Choroid plexus epithelial cell (primary cell): ENCODE measurements at places on chromosomes 16 and 17.

- DNase-seq: no peak
Measured at GRCh38 chr17:73895157-73895556, 250.9 kb upstream of the SDK2 start.

DNA sequence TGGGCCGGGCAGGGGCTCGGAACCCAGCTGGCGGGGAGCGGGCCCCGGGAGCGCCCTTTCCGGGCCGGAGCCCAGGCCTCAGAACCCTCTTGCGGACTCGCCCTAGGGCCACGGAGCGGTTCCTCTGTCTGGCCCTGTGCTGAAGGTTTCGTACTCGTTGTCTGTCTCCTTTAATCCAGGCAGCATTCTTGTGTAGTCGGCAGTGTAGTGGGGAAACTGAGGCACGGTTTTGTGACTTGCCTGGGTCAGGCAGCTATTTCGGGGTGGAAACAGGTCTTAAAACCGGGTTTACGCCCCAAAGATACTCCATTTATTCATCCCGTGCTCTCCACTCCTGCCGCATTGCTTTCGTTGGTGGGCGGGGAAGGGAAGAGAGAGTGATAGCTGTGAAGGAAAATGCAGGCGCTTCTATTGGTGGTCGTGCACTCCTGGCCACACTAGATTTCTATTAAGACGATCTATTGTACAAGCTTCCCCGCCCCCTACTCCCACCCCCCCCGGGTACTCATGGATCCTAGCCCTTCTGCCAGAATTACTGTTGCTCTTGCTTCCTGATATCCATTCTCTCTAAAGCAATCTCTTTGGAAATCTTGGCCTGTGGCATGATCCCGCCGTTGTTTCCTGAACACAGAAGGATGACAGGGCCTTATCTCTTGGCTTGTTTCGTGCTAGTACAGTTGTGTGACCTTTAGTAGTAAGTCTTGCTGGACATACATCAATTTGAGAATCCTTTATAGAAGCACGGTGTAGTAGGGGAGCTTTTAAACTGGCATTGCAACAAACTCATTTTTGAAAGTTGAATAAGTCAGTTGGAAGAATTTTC is 751 bp downstream of the DCAF7 start:
- DNase-seq: peak; percentile 50

GRCh38 chr16:78897299-78897698 is 703.2 kb downstream of the MAF start:
- no peak for DNase-seq

DNA sequence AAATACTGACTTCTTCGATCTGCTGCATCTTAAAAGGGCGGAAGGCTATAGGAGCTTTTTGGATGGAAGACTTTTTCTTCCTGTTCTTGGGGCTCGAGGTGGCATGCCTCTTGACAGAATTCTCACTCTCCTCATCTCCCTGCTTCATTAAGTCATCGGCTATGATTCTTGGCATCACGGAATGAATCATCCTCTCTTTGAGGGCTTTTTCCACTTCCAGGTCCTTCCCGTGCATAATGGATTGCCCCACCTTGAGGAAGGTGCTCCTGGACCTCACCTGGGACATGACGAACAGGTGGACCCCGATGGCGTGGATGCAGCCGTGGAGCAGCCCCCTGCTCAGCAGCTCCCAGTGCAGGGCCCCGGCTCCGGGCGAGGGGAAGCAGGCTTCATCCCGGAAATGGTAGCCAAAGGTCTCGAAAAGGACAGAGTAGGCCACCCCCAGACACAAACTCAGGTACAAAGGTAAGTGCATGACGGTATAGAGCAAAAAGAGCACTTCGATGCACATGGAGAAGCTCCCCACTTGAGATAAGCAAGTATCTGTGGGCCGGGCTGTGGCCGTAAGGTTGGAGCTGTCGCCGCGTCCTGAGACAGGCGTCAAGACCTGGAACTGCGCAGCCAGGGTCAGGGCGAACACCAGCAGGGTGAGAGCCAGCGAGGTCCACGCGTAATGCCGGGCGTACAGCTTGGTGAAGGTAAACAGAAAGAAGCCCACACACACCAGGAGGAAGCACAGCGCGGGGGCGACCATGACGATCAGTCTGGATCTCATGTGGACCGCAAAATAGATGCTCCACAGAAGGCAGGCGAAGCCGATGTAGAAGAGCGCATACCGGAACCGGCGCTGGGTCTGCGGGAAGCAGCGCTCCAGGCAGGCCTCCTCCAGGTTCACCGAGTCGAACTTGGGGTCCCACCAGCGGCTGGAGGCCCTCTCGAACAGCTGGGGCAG is 1.7 kb downstream of the ADCY9 start:
- DNase-seq: no peak

GRCh38 chr17:51869387-51869786 is 289.1 kb downstream of the CA10 start:
- peak; percentile 4 for DNase-seq

GRCh38 chr17:28783161-28783560 is 39.4 kb downstream of the TRAF4 start:
- no peak for DNase-seq

DNA sequence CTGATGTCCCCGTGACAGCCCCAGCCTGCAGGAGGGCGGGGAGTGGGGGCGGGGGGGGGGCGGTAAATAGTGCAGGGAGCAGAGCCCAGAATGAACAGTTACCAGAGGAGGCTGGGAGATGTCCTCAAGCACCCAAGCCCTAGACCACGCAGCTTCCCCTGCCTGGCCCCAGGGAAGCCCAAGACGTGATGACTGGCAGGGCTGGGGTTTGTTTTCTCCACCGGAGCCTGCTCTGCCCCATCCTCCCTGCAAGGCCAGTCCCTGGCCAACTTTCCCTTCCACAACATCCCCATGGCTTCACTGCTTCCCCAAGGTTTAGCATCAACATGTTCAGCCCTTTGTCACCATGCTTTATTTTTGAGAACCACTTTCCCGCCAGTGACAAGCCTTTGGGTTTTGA is 1.4 kb upstream of the BEAN1 start:
- DNase-seq: no peak

DNA sequence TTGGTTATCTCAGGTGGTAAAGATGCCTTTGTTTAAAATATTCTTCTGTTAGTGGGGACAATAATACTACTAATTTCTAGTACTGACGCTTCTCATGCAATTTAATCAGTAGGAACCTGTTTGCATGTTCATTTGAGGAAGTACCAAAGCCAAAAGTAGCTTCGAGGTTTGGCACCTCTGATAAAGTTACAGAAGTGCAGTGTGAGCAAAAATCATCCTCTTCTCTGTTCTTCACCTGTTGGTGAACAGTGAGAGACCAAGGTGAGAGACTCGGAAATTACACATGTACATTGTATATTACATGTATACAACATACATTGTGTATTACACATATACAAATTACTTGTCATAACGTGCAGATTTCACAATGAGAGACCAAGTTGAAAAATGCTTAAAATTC is 404.6 kb downstream of the MAF start:
- DNase-seq: no peak

- no peak for DNase-seq
Measured at GRCh38 chr17:81095383-81095762, 60.4 kb downstream of the BAIAP2 start.

GRCh38 chr17:39600288-39600996 is 7.3 kb downstream of the NEUROD2 start:
- DNase-seq: no peak

DNA sequence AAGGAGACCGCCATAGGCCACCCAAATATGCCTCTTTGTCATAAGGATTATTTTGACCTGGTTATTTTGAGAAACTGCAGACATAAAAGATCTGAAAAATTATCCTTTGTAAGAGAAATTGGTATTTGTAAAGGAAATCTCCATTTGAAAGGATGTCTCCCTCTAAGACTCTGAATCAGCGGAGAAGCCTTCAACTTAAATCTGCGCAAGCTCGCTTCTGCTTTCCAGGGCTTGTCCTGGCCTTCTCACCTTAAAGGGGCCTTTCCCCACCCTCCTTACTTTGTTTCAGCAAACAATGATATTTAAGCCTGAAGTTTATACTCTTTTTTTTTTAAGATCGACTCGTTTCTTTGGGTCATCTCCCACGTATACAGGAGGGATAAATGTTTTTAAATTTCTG is 34.5 kb downstream of the HSBP1 start:
- DNase-seq: peak; percentile 26

DNA sequence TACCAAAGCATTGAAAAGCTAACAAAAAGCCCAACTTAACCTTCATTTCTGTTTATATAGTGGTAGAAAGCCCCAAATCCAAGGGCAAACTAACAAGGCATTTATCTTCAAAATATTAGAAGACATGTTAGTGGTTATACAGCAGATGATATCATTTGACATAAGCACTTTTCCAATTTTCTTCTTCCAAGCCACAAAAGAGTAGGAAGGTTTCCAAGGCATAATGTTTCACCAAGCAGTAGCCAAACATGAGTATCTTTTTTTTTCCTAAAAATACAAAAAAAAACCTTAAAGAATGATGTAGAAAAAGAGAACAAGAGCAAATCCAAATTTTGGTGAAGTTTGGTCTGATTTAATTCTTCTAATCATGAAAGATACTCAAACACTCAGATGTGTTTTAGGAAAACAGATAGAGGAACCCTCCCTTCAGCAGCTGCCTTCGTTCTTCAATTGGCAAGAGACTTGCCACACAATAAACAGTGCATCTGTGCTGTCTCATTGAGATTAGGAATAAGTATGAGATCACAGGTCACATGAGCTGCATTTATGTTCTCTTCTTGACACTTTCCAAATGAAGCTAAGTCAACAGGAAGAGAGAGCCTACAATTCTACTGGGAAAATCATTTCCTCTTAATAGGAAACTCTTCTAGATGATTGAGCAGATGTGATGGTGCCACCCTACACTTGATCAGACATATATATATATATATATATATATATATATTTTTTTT is 106.7 kb downstream of the TTC19 start:
- DNase-seq: peak; percentile 66

- DNase-seq: no peak
Measured at GRCh38 chr17:2455956-2456355, 55.1 kb upstream of the MNT start.

DNA sequence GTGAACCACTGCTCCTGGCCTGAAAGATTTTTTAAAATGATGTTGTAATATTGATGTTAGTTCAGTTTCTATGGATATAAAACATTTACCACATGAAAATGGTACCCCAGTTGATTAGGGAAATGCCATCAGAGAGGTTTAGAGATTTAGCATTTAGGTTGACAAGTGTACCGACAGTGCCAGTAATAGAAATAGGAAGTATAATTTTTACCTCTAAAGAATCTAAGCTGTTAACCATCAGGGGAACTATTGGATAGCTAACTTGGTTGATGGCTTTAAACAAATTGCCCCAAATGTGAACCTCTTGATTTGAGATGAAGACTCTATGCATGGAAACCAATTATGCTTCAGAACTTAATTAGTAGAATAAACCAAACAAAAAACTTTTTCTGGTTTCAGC is 6.4 kb downstream of the CBFB start:
- no peak for DNase-seq

DNA sequence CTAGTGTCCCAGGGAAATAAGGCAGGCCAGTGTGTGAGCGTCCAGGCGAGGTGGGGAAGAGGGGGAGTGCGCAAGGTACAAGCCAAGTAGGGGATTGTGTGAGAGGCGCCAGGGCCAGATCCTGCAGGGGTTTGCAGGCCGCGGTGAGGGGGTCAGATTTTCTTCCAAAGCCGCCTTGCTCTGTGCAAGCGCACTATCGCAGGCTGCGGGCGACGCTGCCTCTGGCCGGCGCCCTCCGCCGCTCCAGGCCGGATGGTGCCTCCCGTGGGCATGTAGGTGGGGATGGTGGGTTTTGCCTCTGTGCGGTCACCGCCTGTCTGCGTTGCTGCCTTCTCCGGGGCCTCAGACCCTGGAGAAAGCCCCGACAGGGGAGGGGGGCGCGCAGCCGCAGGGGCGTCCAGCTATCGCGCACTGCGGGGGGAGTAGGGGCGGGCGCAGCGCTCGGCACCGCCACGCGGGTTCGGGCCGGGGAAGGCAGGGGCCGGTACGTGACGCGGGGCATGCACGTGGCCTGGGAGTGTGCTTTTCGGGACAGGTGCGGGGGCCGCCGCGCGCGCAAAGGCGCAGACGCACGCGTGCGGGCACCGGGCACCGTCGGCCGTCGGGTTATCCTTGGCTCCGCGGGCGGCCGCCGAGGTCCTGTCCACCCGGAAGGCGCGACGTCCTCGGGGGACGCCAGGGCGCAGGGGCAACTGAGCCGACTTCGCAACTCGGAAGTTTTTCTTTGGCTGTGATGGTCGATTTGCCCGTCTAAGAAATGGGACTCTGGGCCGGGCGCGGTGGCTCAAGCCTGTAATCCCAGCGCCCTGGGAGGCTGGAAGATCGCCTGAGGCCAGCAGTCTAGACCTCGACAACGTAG is 1.1 kb upstream of the HAPSTR1 start:
- no peak for DNase-seq

GRCh38 chr17:72422505-72423285 is 301.9 kb downstream of the SOX9 start:
- DNase-seq: peak; percentile 70

DNA sequence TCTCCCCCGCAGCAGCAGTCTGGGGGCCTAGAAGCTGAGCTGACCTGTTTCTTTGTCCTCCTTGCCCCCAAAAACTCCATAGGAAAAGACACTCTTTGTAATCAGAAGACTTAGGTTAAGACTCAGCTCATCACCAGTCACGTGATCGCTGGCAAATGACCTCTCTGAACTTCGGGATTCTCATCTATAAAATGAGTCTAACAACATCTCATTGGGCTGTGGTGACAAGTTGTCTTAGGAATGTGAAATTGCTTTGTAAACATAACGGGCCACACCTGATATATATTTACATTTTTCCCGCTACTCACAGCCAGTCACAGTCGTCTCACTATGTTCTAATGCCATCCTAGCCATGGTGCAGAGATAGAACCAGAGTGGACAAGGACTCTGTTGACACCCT is 86.0 kb upstream of the LHX1 start:
- peak; percentile 22 for DNase-seq

GRCh38 chr17:61984821-61985220 is 57.0 kb upstream of the INTS2 start:
- DNase-seq: no peak

GRCh38 chr16:82344157-82344556 is 174.1 kb upstream of the MPHOSPH6 start:
- DNase-seq: peak; percentile 4

- DNase-seq: no peak
Measured at GRCh38 chr17:80116276-80116920, 15.0 kb downstream of the GAA start.

DNA sequence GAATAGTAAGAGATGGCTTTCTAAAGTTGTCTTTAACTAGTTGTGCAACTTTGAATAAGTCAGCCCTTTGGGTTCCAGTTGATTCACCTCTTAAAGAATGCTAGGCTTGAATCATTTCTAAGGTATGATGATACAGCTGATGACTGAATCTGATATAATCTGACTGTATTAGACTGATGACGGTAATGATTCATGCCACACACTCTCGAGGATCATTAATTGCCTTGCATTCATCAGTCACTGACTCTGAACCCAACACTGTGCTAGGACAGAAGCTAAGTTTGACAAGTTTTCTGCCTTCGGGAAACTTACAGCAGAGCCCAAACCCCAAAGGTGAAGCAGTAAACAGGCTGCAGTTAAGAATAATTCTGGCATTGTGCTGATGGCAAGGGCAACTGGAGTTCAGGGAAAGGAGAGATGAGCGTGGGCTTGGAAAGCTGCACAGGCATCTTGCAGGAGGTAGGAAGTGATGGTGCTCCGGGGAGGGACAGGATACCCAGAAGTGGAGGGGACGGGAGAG is 25.8 kb downstream of the ASIC2 start:
- DNase-seq: peak; percentile 61

GRCh38 chr17:51891936-51892335 is 266.6 kb downstream of the CA10 start:
- no peak for DNase-seq
